ENCODE measurements at places on chromosomes 2 and 18.

DNA sequence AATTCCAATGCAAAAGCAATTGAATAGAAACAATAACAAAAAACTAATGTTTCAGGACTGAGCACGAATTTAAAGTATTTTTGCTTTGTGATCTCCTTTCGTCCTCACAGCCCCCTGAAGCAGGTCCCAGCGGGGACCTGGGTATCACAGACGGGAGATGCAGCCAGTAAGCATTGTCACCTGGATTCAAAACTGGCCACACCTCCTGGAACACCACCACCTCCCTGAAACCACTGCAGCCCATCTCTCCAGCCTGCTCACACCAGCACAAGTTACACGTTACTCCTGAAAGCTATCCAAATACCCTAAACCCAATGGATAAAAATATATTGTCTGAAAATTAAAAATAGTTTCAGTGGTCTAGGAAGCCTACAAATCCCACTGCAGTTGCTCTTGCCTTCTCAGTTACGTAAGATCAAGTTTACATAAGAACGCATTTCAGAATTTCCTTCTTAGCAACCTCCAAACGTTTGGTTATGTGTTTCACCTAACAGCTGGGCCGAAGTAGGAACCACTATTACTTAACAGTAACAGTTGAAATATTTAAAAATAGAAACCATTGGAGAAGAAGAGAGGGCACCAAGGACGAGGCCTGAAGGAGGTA is 178.0 kb downstream of the HDAC4 start:
- H3K4me1 ChIP-seq: peaks cover 30% of the 10 kb centered on the region
- no peaks in the 10 kb centered on the region for H3K36me3 ChIP-seq
- DNase-seq: peak; percentile 25
- H3K4me3 ChIP-seq: peak overlapping the region; percentile 51

DNA sequence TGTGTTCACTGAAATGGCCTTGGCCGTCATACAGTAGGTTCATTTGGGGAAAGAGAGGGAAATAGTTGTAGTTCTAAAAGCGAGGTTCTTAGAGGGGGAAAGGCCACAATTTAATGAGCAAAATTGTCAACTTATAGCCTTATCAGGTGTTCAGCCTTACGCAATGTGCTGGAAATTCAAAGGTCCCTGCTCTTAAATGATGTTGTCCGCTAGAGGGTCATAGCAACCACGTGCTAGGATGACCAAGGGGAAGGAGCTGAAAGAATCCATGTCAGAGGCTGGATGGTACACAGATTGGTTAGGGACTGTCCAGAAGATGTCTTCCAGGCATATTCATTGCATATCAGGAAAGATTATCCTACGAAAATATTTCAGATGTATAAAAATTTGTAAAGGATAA is 282.3 kb upstream of the MEX3C start:
- no peak overlapping the region for H3K4me3 ChIP-seq
- H3K36me3 ChIP-seq: no peaks in the 10 kb centered on the region
- DNase-seq: no peak
- H3K27me3 ChIP-seq: no peaks in the 10 kb centered on the region

DNA sequence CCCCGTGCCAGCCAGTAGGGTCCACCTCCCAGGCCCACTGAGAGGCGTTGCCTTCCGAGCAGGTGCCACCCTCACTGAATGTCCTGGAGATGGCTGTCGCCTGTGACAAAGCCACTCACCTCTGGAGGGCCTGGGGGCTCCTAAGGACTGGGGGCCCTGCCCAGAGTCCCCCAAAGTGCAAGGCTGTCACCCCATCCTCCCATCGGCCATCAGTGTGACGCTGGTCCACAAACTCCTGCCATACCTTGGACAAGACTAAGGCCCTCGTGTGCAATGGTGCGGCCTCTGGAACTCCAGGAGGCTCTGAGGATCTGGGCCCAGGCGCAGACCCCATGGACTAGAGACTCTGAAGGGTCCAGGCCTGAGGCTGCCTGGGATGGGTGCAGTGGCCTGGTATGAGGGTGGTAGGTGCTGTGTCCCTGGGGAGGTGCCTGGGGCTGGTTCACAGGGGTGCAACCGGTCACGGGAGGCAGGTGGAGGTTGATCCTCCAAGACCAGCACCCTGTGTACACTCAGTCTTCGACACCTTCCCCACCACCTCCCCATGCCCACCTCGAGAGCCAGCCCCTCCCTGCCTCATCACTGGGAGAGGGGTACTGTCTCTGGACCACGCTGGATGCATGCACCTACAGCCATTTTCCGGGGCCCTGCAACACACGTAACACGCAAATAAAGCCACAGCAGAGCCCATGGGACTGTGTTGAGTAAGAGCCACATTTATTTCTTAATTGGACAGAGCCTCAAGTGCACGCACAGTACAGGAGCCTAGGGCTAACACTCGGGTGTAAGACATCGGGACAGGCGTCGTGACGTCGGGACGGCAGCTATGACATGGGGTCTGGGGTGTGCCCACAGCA is 21.6 kb downstream of the AQP12A start:
- H3K4me1 ChIP-seq: no peaks in the 10 kb centered on the region
- no peak overlapping the region for H3K4me3 ChIP-seq
- no peak for DNase-seq
- H3K27me3 ChIP-seq: peaks cover 92% of the 10 kb centered on the region

- H3K4me3 ChIP-seq: peak overlapping the region; percentile 95
- no peaks in the 10 kb centered on the region for H3K36me3 ChIP-seq
- H3K27me3 ChIP-seq: no peaks in the 10 kb centered on the region
- peak overlapping the region; percentile 96 for H3K27ac ChIP-seq
Measured at GRCh38 chr18:49814147-49814499, 790 bp upstream of the ACAA2 start.

GRCh38 chr2:13660231-13660630 is 943.5 kb downstream of the TRIB2 start:
- H3K27me3 ChIP-seq: no peaks in the 10 kb centered on the region
- no peaks in the 10 kb centered on the region for H3K4me1 ChIP-seq
- no peaks in the 10 kb centered on the region for H3K36me3 ChIP-seq
- DNase-seq: no peak

DNA sequence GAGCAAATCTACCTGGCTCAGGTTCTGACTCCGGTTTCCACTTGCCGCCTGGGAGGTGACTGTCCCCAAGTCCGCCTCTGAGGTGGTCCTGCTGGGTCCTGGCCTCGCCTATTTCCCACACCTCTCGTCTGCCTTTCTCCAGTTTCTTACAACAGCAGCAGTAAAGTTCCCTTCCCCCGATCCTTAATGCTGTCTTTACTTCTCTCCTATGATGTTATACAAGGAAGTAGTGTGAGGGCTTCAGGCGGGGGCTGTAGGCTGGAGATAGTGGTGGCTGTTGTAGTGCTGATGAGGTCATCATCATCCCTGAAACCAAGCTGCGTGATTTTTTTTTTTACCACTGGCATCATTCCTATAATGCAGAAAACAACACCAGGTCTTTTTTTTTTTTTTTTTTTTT is 18.9 kb downstream of the TGIF1 start:
- H3K36me3 ChIP-seq: no peaks in the 10 kb centered on the region
- H3K4me3 ChIP-seq: no peak overlapping the region

- peaks cover 59% of the 10 kb centered on the region for H3K27me3 ChIP-seq
- no peak overlapping the region for H3K4me3 ChIP-seq
- no peaks in the 10 kb centered on the region for H3K36me3 ChIP-seq
- H3K27ac ChIP-seq: no peak overlapping the region
- peaks cover 1% of the 10 kb centered on the region for H3K4me1 ChIP-seq
- DNase-seq: no peak
Measured at GRCh38 chr2:8518979-8519668, 162.7 kb upstream of the ID2 start.

DNA sequence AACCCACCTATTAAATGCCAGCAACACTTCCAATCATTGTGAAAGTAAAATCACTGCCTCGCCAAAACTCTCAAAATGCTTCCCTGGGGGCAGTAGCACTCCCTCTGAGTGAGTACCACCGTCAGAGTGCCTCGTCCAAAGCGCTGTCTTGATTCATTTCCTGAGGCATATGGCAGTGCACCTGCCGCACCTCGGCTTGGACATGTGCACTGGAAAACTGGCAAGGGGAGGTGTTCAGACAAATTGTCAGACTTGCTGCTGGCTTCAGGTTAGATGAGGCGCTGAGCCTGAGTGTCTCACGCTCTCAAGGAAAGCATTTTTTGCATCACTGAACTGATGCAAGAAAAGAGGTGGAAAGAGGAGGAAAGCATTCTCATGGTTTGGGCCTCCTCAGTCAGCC is 132.8 kb downstream of the ATL2 start:
- H3K4me1 ChIP-seq: no peaks in the 10 kb centered on the region
- H3K27me3 ChIP-seq: peaks cover 16% of the 10 kb centered on the region

DNA sequence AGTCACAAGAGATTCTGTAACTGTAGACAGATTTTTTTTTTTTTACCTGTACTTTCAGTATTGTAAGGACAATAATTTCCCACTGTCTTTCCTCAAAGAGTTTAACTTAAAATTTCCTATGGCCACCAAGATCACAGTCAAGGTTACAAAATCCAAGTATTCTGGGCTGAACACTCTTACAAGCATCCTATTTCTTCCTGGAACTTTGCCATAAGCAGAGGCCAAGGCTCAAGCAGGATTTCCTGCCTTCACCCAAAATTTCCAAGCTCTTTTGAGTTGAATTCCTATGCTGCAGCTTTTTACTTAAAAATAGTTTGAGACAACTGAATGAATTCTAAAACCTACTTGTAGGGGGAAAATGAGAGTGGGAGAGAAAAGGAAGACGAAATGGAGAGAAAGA is 299.4 kb downstream of the ZNF516 start:
- DNase-seq: no peak
- no peak overlapping the region for H3K27ac ChIP-seq
- H3K4me3 ChIP-seq: no peak overlapping the region
- no peaks in the 10 kb centered on the region for H3K36me3 ChIP-seq

DNA sequence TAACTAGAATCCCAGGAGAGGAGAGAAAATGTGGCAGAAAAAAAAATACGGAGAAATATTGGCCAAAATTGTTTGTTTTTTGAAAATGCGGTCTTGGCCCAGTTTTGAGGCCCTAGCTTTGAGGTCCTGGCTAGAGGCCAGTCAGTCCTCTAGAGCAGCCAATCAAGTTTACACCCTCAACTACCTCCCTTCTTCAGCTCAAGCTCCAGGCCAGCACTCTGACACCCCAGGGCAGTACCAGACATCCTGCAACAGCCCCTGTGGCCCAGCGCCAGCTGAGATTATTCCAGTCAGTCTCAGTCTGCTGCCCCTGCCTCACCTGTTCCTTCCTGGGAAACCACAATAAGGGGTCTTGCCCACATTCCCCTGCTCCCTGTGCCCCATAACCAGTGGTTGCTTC is 107.7 kb downstream of the UGGT1 start:
- peaks cover 37% of the 10 kb centered on the region for H3K4me1 ChIP-seq
- H3K4me3 ChIP-seq: no peak overlapping the region
- no peak for DNase-seq
- no peaks in the 10 kb centered on the region for H3K36me3 ChIP-seq

All from HepG2 (cell line).